ENCODE measurements at places on chromosomes 5 and 9.

DNA sequence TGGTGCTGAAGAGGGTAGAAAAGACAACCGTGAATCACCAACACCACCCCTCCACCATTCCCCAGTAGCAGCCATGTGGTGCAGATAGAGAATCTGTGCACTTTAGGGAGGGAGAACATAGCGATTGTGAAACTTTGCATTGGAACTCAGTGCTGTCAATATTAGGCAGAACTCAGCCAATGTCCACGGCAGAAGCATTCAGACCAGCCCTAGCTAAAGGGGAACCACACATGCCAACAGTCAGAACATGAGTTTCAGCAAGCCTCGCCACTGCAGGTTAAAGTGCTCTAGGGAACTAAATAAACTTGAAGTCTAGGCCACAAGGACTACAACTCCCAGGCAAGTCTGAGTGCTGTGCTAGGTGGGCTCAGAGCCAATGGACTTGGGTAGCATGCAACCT lies 38.5 kb upstream of the DEPDC1B start:
- DNase-seq: no peak

- no peak for DNase-seq
These were observed 8.1 kb upstream of the LRRTM2 start for GRCh38 chr5:138883211-138883610.

DNA sequence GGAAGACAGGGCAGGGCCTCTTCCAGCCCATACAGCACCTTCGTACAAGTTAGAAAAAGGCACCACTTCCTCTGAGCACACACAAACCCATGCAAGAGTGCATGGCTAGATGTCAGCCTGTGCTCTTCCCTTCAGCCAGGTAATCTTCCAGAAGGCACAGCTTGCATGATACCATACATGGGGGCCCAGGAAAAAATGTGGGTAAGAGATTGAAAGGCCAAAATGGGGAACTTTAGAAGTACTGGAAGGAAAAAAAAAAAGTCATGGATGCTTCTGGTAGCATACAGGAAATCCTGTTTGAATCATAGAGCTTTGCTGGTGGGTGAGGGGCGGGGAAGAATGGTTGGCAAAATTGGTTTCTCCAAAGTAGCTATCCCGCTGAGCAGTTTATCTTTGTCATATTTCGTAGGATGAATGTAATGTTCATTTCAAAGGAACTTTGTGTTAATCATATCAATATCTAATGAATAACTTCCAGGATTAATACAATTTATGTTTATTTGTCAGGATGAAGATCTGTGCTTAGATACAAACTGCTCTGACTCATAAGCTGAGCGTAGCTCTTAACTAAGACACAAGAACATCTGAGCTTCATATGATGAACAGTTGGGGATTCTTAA lies 78.2 kb upstream of the MAP3K1 start:
- no peak for DNase-seq

DNA sequence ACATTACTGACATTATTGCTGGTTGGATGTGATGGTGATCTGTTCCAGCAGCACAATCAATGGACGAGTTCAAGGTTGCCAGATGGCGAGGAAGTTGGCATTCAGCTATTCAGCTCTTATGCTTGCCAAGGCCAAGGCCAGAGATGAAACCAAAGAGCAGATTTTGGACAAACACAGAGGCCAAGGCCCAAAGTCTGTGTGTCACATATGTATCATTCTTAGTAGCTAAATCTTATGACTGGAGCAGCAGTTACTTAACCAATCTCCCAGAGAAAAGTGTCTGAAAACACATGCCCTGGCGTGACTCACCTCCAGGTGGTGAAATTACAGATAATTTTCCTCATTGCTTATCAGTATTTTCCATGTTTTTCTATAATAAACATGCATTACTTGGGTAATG lies 189.0 kb upstream of the EGFLAM start:
- no peak for DNase-seq

- peak; percentile 63 for DNase-seq
These were observed 647 bp downstream of the PDE8B start for GRCh38 chr5:77210964-77211690.

DNA sequence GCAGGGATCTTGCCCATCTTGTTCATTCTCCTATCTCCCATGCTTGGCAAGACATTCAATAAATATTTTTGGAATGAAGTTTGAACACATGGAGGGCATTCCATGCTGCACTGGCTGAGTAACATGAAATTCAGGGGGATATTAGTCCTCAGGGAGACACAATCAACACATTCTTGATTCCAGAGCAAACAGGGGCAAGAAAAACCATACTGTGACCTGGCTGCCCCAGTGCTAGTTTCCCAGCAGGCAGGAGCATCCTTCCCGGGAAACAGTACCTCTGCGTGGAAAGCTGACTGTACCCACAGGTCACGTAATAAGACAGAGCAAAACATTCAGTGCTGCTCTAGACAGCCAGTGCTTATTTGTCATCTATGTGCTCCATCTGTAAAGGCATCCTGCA lies 66.3 kb upstream of the SPOCK1 start:
- DNase-seq: no peak

- no peak for DNase-seq
These were observed 45.1 kb downstream of the GLRX start for GRCh38 chr5:95777441-95777840.

GRCh38 chr5:180605554-180606214 lies 14.4 kb upstream of the SCGB3A1 start:
- DNase-seq: peak; percentile 71

DNA sequence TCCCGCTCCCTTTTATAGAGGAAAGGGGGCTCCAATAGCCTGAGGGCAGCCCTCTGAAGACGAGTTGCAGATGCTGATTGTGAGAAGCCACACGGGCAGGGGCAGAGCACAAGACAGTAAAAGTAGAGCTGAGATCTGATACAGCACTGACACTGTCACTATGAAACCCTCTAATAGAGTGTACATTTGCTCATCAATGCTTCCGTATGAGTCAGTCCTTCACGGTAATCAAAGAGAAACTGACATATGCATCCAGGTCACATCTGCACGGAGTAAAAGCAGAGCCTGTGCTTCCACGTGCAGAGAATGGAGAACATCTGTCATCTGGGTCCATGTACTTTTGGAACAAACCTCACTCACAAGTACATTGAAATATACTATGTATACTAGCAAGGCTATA lies 60.6 kb upstream of the TMEM215 start:
- DNase-seq: no peak

DNA sequence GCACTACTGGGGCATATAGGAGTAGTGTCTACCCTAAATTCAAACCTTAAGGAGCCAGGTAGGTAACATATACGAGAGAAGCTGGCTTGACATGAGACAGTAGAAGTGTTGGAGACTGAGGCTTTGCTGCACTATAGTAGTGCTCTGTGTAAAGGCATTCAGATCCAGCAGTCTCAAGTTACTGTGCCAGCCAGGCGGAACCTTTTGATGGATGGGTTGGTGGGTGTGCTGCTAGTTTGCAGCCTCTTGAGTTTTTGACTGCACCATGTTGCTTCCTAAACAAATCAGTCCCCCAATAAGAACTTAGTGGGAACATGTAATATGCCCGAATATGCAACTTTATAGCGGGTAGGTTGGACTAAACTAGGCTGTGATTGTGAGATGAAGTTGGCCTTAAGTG lies 1.5 kb downstream of the CLTA start:
- DNase-seq: peak; percentile 21

DNA sequence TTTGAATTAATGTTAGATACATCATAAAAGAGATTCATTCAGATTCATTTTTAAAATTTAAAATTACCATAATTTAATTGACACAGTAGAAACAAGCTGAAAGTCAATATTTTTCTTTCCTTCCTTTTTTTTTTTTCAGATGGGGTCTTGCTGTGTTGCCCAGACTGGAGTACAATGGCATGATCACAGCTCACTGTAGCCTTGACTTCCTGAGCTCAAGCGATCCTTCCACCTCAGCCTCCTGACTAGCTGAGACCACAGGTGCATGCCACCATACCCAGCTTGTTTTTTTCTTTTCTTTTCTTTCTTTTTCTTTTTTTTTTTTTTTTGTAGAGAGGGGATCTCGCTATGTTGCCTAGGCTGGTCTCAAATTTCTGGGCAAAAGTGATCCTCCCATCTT lies 131.6 kb upstream of the TBCA start:
- no peak for DNase-seq

GRCh38 chr5:2886531-2886930 lies 135.1 kb upstream of the IRX2 start:
- DNase-seq: no peak

GRCh38 chr5:34843497-34843896 lies 4.5 kb downstream of the TTC23L start:
- DNase-seq: no peak

DNA sequence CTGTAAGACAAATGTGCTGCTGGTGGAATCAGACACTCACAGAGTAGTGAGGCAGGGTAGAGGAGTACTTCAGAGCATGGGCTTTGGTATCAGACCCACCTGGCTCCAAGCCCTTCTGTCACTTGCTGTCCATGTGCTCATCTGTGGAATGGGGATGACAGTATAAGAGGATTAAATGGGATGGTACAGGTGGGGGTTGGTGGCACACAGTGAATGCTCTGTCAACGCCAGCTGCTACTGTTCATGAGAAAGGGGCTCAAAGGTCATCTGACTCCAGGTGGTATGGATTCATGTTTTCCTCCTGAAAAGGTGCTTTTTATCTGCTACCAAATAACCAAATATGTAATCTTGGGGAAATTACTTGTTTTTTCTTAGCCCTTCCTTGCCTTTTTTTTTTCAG lies 23.0 kb upstream of the PPARGC1B start:
- no peak for DNase-seq

- no peak for DNase-seq
These were observed 383.9 kb downstream of the CTNND2 start for GRCh38 chr5:11520241-11520930.

- DNase-seq: no peak
These were observed 86.4 kb downstream of the GALNT10 start for GRCh38 chr5:154276973-154277331.

- DNase-seq: peak; percentile 87
These were observed 25.0 kb upstream of the HMCN2 start for GRCh38 chr9:130240410-130241197.

GRCh38 chr9:36134761-36135505 lies 1.6 kb upstream of the GLIPR2 start:
- peak; percentile 73 for DNase-seq

DNA sequence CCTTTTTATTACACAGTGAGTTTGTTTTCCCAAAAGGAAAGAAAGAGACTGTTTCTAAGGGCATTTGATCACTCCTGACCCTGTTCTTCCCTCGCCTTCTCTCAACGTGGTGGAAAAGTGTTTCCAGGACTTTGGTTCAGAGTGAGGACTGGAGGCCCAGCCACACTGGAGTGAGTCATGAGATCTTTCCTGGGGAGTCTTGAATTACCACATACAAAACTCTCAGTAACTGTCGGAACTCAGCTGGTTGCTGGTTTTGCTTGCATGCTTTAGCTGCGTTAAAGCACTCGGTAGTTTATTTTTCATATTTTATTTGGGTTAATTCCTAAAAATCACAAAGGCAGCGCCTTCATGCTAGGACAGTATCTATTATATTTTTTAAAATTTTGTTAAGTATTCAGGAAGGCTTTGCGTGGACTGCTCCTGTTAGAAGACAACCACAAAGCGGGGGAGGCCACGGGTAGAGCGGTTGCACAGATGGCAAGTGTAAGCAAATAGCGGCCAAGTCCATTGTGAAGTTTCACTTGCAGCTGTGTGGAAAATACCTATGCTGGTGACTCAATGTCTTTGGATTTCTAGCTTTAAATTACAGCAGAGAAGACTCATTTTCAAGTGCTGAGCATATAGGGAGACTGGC lies 77.7 kb downstream of the ARSB start:
- DNase-seq: peak; percentile 65

- DNase-seq: no peak
These were observed 17.7 kb downstream of the C9orf40 start for GRCh38 chr9:74935008-74935407.

- no peak for DNase-seq
These were observed 47.6 kb upstream of the ZFAND5 start for GRCh38 chr9:72412483-72413040.

- DNase-seq: no peak
These were observed 385.2 kb downstream of the SPOCK1 start for GRCh38 chr5:137113939-137114338.

DNA sequence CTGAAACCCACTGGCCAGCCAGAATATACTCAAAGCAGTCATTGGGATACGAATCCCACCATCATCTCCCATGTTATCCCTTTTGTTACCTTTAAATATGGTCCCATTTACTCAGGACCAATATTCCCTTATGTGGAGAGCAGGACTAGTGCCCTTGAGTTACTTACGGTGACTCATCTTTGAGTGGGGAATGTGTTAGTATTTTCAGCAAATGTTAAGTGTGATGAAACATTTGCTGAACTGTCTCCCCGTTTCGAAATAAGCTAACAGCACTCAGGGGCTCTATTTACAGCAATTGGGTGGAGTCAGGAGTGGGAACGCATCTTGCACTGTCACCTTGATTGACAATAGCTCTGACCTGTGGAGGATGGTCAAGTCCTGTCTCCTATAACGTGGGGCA lies 67.4 kb downstream of the CTSL start:
- peak; percentile 32 for DNase-seq
